ENCODE measurements at places on chromosomes 2 and 18.

- no peak for DNase-seq
Measured at GRCh38 chr2:201924453-201924852, 109.2 kb upstream of the FZD7 start.

- no peak for DNase-seq
Measured at GRCh38 chr18:32772581-32773381, at the start of gene KLHL14. KLHL14 (minus strand) TSS chr18:32773023; CDS start chr18:32770591, 2,432 bp downstream.

GRCh38 chr2:169039702-169040101 lies 8.6 kb upstream of the ABCB11 start:
- no peak for DNase-seq

- DNase-seq, result no peak
Measured at GRCh38 chr18:73717570-73717969, 430.1 kb downstream of the FBXO15 start.

DNA sequence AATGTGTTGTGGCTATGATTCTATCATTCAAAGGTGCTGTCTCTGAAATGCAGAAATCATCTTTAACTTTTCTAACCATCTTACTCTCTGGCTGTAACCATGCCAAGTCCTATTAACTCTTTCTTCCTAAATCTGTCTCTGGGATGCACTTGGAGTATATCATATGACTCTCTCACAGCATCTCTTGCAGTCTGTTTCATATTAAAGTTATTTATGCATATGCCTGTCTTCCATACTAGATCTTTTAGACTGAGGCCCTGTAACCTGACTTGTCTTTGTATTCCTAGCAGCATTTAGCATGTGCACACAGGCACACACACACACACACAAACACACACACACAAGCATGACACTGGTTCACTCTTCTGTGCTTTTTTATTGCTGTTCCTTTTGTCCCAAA lies 320.6 kb downstream of the ETAA1 start:
- DNase-seq, result no peak

Measured in NCI-H2227 treated with DMSO at 0.1 percent for 48 hours (cell line).